ENCODE measurements at places on chromosomes 7 and 10. TPM values are rescaled to one million over a fixed set of nuclear protein-coding genes. Genes with fewer than 3 reads are reported as not detected.

Gene NPFFR1
- total RNA-seq: 0.02 TPM

DNA sequence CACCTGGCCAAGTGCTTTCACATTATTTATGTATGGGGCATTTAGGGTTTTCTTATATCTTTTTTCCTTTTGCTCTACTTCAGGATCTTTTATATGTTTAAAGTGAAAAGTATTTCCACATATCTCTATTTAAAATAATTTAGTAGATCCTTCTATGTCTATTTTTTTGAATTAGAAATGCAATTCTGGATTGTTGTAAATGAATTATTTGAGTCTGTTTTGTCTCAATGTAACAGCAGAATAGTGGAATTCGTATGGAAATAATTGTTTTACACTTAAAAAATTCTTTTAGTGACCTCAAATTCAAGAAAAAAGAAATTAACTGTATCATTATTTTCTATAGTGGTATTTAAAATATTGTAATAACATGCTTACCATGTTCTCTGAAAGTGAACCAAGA is 126.5 kb upstream of the HDAC9 start:
- no peak for DNase-seq

- DNase-seq: no peak
Observed at GRCh38 chr10:15856328-15857015, 3.8 kb downstream of the MINDY3 start.

Gene AUTS2
- 7.9 TPM for total RNA-seq

GRCh38 chr10:17871036-17871435 is 61.9 kb downstream of the MRC1 start:
- no peak for DNase-seq

DNA sequence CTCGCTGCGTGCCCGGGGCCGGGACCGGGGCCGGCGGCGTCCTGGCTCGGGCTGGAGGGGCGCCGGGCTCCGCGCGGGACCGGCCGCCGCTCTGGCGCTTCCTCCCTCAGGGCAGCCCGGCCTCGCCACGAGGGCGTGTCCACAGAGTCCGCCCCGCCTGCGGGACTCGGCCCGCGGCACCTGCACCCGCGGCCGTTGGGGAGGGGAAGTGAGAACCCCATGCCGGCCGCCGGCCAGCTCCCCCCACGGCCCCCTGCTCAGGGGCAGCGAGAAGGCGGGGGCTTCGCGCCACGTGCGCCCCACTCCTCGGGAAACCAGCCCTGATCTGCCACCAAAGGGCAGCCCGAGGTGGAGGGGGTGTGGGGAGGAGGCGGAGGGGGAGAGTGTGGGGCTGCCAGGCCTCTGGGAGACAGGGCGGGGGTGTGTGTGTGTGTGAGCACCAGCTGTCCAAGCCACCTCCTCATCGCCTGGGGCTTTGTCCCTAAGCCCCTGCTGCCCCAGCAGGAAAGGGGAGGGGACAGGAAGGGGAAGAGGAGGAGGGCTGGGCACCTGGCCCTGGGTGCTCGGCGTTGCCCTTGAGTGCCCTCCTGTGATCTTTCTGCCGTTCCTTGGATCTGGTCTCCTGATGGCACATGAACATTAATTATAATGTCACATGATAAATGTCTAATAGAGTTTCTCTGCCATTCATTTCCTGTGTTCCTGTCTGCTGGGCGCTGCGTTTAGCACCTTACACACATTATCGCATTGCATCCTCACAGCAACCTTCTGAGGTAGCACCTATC is at the start of gene PIK3AP1:
PIK3AP1 (minus strand) TSS at position 93 of the 785 bp plus-strand sequence. CDS start 120 bp downstream, outside the sequence.
- DNase-seq: peak; percentile 82

GRCh38 chr7:50353201-50353600 is 48.7 kb downstream of the IKZF1 start:
- no peak for DNase-seq

DNA sequence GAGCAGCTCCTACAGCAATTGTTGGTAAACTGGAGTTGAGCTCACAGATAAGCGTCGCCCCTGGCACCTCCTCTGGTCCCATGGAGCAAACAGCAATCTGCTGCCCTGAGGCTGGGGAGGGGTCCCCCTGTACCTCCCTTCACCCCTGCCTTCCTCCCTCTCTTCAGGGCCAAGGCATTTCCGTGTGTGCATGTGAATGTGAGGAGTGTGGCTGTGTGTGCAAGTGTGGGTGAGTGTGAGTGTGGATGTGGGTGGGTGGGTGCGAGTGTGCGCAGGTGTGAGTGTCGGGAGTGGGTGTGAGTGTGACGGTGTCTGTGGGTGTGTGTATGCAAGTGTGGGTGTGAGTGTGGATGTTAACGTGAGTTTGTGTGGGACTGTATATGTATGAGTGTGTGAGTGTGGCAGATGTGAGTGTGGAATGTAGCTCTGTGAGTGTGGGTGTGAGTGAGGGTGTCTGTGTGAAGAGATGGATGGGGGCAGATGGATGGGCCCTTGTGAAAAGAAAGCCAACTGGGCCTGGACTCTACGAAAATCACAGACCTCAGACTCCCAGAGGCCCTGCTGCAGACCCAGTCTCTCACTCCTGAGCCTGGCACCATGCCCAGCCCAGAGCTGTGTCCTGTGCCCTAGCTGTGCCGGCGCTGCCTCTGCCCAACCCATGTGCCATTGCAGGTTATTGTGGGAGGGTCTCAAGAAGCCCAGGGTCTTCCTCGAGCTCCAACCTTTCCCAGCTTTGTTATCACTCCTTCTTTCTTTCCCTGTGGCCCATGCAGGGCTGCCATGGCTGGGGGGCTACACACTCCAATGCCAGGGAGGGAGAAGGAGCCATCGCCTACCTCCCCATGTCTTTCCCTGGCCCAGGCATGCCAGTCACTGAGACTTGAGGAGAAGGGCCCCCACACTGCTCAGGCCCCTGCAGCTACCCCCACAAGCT is 73.9 kb downstream of the GRID1 start:
- DNase-seq: no peak

- DNase-seq: no peak
Observed at GRCh38 chr10:1824928-1825327, 87.6 kb upstream of the ADARB2 start.

Data from left ventricle myocardium superior (tissue), 1 donor.